Mesendoderm (in vitro differentiated cells): ENCODE measurements at places on chromosomes 1 and 21.

- peaks cover 9% of the 10 kb centered on the region for H3K4me1 ChIP-seq
- H3K27ac ChIP-seq = peak overlapping the region; percentile 36
- H3K27me3 ChIP-seq = no peaks in the 10 kb centered on the region
- DNase-seq = no peak
Observed at GRCh38 chr1:153344718-153345025, 4.0 kb downstream of the PGLYRP4 start.

- H3K4me1 ChIP-seq = no peaks in the 10 kb centered on the region
- H3K4me3 ChIP-seq = no peak overlapping the region
- no peak overlapping the region for H3K27ac ChIP-seq
- H3K36me3 ChIP-seq = no peaks in the 10 kb centered on the region
- DNase-seq = no peak
Observed at GRCh38 chr1:90357995-90358394, 359.1 kb downstream of the BARHL2 start.

DNA sequence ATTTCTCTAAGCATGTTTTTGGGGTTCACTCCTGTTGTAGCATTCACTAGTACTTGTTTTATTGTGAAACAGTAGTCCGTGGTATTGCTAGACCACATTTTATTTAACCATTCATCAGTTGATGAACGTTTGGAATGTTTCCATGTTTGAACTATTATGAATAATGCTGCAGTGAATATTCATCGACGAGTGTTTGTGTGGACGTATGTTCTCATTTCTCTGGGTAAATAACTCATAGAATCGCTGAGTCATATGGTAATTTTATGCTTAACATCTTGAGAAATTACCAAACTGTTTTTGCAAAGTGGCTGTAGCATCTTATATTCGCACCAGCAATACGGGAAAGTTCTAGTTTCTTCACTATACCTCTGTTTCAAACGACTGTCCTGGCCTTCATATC lies 28.0 kb upstream of the KAZN start:
- no peak for DNase-seq
- no peaks in the 10 kb centered on the region for H3K27me3 ChIP-seq
- H3K4me1 ChIP-seq = no peaks in the 10 kb centered on the region
- no peaks in the 10 kb centered on the region for H3K36me3 ChIP-seq

DNA sequence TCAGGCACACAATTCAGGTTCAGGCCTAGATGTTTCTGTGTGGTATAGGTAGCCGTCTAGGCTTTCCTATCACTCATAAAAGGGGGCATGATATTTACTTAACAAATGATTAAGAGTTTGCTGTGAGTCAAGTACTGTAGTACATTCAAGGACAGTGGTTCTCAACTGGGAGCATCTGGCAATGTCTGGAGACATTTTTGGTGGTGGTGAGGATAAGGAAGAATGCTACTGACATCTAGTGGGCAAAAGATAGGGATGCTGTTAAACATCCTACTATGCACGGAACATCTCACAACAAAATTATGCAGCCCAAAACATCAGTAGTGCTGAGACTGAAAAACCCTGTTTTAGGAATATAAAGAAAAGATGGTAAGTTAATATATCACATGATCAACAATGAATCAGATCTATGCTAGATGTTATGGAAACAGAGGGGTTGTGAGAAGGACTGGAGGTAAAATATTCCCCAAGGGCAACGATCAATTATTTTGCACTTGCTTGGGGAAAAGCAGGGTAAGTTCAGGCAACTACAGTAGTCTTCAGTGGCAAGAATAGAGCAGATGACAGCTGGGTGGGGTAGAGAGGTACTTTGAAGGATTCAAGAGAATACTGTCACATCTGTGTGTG lies 4.9 kb downstream of the DNTTIP2 start:
- peaks cover 3% of the 10 kb centered on the region for H3K4me1 ChIP-seq
- peaks cover 20% of the 10 kb centered on the region for H3K36me3 ChIP-seq
- peak; percentile 74 for DNase-seq
- H3K27me3 ChIP-seq = no peaks in the 10 kb centered on the region

DNA sequence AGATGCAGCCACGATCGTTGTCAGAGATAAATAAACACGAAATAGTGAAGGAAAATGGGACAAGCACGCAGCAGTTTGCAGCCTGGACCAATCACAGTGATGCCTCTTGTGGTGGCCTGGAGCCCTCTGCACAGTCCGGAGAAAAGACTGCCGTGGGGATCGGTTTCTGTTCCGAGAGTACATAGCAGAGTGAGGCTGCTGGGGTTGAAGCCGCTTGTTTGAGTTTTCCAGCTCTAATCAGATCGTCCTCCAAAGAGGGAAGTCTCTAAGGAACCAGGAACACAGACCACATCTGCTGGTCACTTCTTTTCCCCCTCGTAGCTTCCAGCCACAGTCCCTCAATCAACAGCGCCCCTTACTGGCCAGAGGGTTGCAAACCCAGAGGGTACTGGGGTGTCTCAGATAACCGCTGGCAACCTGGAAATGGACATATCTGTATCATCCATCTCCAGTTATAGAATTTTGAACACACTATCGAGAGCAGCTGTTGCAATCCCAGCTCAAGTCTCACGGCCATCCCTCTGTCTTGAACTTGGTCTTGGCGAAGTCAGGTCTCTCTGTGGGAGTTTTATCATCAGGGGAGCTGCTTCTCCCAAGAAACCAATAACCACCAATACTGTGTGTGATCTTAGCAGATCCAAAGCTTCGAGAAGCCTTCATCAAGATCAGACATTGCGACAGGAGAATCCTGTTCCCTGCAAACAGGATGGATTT lies 57.4 kb downstream of the OLIG1 start:
- H3K4me3 ChIP-seq = no peak overlapping the region
- no peaks in the 10 kb centered on the region for H3K27me3 ChIP-seq
- H3K36me3 ChIP-seq = no peaks in the 10 kb centered on the region
- H3K4me1 ChIP-seq = no peaks in the 10 kb centered on the region

DNA sequence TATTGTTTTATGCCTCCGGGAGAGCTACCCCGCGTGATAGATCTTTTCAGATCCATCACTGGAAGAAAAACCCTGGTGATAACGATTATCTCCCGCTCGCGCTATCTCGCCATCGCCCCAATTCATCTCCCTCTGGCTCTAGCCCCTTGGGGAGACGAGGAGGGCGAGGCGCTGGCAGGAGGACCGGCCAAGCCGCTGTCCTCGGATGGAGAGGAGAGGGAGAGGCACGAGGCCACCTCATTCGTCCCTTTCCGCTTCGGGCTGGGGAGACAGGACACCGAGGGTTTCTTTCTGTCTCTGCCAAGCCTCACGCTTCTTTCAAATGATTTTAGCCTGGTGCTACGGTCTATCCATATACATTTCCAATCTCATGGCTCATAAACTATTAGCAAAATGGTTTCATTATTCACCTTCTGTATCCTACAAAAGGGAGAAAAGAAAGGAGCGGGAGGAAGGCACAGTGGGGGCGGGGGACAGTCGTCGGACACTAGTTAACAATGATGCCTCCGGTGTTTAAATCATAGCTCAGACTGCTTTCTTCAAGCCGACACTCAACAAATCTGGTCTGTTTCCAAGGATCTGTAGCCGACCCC lies 415.0 kb upstream of the ESRRG start:
- no peaks in the 10 kb centered on the region for H3K36me3 ChIP-seq
- no peak overlapping the region for H3K27ac ChIP-seq
- H3K4me3 ChIP-seq = no peak overlapping the region

DNA sequence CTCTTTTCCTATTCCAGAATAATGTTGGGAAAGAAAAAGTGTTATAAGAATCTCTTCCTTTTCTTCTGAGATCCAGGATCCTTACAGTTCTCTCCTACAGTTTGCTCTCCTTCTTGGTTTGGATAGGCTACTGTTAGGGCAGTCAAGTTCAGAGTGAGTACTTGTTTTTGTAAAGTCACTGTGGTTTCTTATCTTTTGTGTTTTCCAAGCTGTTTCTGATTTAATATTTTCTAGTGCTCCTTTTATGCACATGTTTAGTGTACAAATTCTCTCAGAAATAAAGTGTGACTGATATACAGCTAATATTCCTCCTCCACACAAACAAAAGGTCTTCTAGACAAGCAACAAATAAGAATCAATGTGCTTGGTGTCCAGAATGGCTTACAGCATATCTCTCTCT lies 107.7 kb downstream of the BACH1 start:
- no peak for DNase-seq
- H3K27me3 ChIP-seq = no peaks in the 10 kb centered on the region
- no peaks in the 10 kb centered on the region for H3K36me3 ChIP-seq
- no peak overlapping the region for H3K4me3 ChIP-seq
- peaks cover 2% of the 10 kb centered on the region for H3K4me1 ChIP-seq
- H3K27ac ChIP-seq = no peak overlapping the region

DNA sequence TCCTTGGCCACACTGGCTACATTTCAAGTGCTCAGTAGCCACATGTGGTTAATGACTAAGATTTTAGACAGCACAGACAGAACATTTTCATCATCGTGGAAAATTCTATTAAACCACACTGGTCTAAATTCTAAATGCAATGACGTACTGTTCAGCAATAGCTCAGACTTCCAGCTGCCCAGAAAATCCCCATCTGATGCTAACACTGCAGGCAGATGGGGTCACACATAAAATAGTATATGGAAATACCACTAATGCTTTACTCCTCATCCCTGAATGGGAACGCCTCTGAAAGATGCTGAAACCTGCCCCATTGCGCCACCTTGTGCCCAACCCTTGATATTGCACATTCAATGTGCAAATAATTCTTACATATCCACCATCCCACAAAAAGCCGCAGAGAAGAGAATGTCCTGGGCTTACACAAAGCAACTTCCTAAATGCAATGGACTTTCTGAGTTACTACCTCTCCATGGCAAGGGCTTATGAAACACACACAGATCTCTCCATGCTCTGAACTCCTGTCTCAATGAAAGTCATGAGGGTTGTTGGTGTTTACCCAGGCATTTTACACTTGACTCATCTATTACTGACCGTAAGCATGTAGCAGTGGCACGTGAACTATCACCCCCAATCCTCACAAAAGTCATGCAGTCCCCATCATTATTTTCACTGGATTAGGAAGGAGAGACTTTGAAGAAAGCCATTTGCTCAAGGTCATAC lies 20.3 kb upstream of the SLC5A9 start:
- no peak overlapping the region for H3K4me3 ChIP-seq
- peaks cover 7% of the 10 kb centered on the region for H3K4me1 ChIP-seq
- no peaks in the 10 kb centered on the region for H3K27me3 ChIP-seq
- no peaks in the 10 kb centered on the region for H3K36me3 ChIP-seq
- H3K27ac ChIP-seq = no peak overlapping the region
- peak; percentile 69 for DNase-seq

DNA sequence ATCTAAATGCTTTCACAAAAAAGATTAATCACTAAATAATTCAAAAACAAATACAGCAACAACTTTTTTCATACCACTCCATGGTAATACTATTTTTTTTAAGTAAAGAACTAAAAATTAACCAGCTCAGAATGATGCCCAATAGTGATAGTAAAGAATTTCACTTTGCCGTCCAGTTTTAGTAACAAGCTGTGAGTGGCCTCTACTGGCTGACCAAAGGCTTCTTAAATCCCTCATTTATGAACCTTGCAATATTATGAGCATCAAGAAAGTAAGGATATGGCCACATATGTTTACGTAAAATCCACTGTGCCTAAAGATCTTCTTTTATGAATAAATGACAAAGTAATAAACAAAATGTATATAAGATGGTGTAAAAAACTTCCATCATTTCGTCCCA lies 108.6 kb downstream of the GPATCH2 start:
- H3K27ac ChIP-seq = no peak overlapping the region
- DNase-seq = no peak
- H3K36me3 ChIP-seq = no peaks in the 10 kb centered on the region
- no peaks in the 10 kb centered on the region for H3K4me1 ChIP-seq

DNA sequence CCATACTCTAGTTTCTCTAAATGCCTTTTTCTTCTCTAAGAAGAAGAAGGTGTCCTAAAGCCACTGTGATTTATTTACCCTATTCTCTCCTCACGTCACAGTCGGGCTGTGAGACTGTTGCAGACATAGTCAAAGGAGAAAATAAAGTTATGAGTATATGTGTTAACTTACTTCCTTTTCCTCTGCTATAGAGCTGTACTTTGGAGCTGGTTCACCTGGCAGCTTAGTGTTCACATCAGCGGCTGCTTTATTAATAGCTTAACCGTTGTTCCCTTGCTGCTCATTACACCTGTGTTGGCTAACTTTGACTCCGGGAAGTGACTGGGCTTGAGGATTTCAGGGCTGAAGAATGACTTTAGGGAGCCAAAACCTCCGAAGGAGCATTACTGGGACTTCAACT lies 3.6 kb downstream of the PFKFB2 start:
- H3K27ac ChIP-seq = no peak overlapping the region
- no peak overlapping the region for H3K4me3 ChIP-seq
- no peaks in the 10 kb centered on the region for H3K27me3 ChIP-seq
- H3K4me1 ChIP-seq = no peaks in the 10 kb centered on the region

GRCh38 chr1:85553416-85554335 lies 26.9 kb upstream of the CCN1 start:
- no peaks in the 10 kb centered on the region for H3K27me3 ChIP-seq
- no peak overlapping the region for H3K4me3 ChIP-seq
- peaks cover 2% of the 10 kb centered on the region for H3K4me1 ChIP-seq
- no peaks in the 10 kb centered on the region for H3K36me3 ChIP-seq

DNA sequence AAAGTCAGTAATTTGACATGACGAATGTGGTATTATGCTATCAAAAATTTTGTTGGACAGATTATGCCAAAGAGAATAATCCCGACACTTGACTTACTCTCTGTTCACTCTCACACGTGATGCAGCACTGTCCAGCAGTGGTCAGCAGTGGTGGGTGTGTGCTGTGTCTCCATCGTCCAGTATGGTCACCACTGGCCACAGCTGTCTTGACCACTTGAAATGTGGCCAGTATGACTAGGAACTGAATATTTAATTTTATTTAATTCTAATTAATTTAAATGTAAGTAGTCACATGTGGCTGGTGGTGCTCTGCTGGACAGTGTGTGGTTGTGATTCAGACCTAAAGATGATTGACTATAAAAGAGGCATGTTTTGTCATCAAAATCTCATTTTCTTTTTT lies 24.0 kb downstream of the URB2 start:
- no peak overlapping the region for H3K27ac ChIP-seq
- H3K4me1 ChIP-seq = no peaks in the 10 kb centered on the region
- DNase-seq = no peak
- H3K27me3 ChIP-seq = no peaks in the 10 kb centered on the region
- no peak overlapping the region for H3K4me3 ChIP-seq

- no peaks in the 10 kb centered on the region for H3K27me3 ChIP-seq
- H3K4me3 ChIP-seq = no peak overlapping the region
- H3K27ac ChIP-seq = no peak overlapping the region
- H3K4me1 ChIP-seq = no peaks in the 10 kb centered on the region
- DNase-seq = no peak
Observed at GRCh38 chr1:158945061-158945460, 13.7 kb downstream of the PYHIN1 start.
